ENCODE measurements at places on chromosomes 6 and 20.

GRCh38 chr6:43703512-43704429 is 16.2 kb upstream of the MRPS18A start:
- DNase-seq = no peak

GRCh38 chr20:25076731-25077609 is 5.0 kb downstream of the VSX1 start:
- DNase-seq = no peak

DNA sequence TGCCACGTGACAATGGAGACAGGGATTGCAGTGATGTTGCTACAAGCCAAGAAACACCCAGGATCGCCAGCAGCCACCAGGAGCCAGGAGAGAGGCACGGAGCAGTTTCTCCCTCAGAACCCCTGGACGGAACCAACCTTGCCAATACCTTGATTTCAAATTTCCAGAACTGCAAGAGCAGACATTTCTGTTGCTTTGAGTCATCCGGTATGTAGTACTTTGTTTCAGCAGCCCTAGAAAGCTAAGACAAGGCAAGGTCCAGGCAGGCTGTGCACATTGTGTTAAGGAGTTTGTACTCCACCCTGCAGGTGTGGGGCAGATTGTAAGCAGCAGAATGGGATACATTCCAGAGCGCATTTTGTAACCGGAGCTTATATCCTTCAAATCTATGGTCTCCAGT is 48.3 kb downstream of the TRERF1 start:
- DNase-seq = no peak

DNA sequence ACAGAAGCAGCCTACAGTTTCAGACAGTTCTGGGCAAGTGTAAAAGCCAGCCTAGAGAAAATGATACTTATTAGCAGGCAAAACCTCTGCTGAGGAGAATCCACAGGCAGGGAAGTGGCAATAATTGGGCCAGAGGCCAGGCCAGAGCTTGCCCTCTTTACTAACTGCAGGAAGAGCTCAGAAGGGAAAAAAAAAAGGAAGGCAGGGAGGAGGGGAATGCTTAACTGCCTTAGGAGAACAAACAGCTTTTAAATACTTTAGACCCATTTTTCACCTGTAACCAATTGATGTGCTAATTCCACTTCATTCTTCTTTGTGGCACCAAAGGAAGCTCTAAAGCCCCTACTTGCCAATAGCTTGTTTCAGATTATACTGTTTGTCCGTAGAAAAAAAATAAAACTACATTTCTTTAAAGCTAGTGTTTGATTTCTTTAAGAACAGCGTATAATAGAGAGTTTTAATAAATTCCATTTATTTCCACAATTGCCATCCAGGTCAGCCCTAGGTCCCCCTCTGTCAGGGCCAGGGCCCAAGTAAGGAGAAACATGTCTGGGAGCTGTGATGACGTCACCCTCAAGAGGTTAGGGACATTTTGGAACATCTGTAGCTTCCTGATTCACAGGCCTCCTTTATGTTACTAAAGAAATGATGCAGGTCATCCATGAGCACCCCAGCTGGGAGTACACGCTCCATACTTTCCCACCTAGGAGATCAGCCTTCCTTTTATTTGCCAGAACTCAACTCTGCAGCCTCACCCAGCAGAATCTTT is 384.3 kb downstream of the CDC5L start:
- DNase-seq = no peak

DNA sequence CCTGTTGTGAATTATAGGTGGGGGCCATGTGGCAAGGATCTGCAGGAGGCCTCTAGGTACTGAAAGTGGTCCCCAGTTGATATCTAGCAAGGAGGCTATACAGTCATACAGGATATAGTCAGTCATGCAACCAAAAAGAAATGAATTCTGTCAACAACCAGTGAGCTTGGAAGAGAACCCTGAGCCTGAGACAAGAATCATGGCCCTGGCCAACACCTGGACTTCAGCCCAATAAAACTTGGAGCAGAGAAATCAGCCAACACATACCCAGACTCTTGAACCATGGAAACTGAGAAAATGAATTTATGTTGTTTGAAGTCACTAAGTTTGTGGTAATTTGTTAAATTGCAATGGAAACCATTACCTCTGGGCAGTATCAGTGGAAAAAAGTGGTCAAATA is 370.2 kb downstream of the KIF16B start:
- no peak for DNase-seq

Data from natural killer cell (primary cell).